ENCODE measurements at places on chromosomes 4 and X. TPM values are rescaled to one million over a fixed set of nuclear protein-coding genes. Genes with fewer than 3 reads are reported as not detected.
A peak's percentile ranks its signal among the peaks of the same experiment; 100 is the strongest.

Gene CFAP99
- polyA plus RNA-seq: 1.3 TPM

Gene COL4A6
- polyA plus RNA-seq: 11.2 TPM

Gene CCNB3
- 0.75 TPM for polyA plus RNA-seq

Gene SSX2B
- polyA plus RNA-seq: not detected

Gene HERC3
- polyA plus RNA-seq: 22.8 TPM

Gene ARMCX6
- 106 TPM for polyA plus RNA-seq

Gene STS
- 6.6 TPM for polyA plus RNA-seq

Gene ETDB
- polyA plus RNA-seq: not detected

Gene GJB1
- polyA plus RNA-seq: 5.0 TPM

Gene HAND2
- not detected for polyA plus RNA-seq

DNA sequence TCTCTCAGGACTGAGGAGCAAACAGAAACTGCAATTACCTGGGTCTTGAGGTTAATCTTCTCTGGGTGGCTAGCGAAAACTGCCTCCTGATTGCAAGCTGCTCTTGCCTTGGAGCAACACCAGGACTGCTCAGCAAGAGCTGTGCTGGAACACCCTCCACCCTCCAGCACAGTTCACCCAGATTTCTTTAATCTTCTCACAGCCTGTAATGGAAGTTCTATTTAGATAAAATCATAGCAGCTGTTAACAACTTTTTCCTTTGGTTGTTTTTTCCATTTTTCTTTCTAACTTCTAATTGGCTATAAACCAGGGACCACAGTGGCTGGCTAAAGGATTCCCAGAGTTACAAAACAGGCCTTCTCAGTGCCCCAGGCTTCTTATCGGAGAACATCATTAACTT, 36.3 kb downstream of the OPHN1 start:
- DNase-seq: no peak

GRCh38 chr4:43411226-43411625, 518.7 kb downstream of the GRXCR1 start:
- no peak for DNase-seq

GRCh38 chr4:155908187-155909139, 5.0 kb downstream of the TDO2 start:
- no peak for DNase-seq

DNA sequence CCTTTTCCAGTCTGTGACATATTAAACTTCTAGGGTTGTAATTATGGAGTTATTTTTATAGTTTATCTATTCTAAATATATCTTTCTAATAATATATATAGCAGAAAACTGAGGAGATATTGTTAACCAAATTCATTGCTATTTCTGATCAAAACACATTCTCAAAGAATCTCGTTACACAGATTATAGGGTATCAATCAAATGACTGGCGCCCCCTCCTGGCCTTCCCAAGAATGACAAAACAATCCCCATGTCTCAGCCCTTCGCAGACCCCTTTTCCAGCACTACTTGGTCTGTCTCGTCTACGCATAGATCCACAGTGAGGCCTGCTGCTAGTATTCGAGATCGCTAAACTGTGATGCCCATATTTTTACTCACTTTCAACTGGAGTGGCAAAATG, 209.3 kb downstream of the GPC3 start:
- DNase-seq: no peak

DNA sequence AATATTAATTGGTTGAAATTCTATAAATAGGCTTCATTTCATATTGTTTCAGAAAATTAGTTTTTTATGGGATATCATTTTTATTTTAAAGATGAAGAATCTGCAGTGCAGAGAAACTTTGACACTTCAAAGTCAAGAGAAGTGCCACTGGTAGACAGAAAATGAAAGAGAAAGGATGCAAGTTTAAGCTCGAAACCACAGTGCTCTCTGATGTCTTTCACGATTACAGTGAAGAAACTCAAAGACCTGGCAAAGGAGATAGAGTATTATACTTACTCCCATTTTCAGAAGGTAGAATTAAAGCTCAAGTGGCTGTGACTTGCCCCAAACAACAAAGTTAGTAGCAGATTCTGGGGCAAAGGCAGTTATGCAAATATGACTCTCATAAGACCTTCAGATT, 745.4 kb downstream of the TECRL start:
- no peak for DNase-seq

- DNase-seq: peak; percentile 67
Measured at GRCh38 chr4:178347111-178347510, 904.9 kb upstream of the AGA start.

GRCh38 chr4:74632634-74633033, 161.7 kb downstream of the BTC start:
- no peak for DNase-seq

DNA sequence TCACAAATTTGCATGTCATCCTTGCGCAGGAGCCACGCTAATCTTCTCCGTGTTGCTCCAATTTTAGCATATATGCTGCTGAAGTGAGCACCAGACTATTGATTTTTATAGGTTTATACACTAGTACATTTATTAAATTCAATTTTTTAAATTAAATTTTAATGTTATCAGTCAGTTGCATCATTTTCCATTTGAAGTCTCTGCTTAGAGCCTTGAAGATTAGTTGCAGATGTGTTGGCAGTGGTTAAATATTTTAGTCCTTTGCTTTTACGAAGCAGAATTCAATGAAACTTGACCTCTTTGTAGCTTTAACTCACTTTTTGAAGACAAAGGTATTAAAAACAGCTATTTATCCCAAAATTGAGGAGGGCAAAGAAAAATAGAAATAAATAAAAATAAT, 16.5 kb downstream of the TRAPPC11 start:
- DNase-seq: no peak

DNA sequence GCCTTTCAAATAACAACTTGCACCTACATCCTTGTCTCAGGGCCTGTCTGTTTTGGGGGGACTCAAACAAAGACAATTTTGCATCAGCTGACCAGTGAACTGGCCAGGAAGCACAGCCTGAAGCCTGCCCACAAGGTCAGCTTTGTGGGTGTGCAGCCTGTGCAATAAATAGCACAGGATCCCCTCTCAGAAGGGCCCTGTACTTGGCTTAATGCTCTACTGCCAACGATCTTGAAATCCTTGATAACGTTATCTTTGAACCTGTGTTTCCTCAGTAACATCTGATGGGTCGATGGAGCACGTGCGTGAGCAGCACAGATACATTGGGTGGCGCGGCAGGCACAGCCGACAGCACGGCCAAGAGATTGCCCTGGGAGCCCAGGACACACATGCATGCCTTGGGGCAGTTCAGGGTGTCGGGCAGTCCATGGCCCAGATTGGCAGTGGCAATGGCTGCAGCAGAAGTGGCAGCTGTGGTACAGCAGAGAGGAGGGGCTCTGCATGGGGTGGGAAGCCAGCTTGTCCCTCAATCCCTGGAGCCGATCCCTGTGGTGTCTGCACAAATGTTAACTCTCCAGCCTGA, 58.8 kb upstream of the ATP6AP2 start:
- DNase-seq: no peak

- no peak for DNase-seq
Measured at GRCh38 chr4:8144359-8144758, 14.3 kb downstream of the ABLIM2 start.

- no peak for DNase-seq
Measured at GRCh38 chr4:36388710-36389109, 107.3 kb downstream of the DTHD1 start.

GRCh38 chrX:118250445-118250844, 95.5 kb upstream of the WDR44 start:
- DNase-seq: no peak

DNA sequence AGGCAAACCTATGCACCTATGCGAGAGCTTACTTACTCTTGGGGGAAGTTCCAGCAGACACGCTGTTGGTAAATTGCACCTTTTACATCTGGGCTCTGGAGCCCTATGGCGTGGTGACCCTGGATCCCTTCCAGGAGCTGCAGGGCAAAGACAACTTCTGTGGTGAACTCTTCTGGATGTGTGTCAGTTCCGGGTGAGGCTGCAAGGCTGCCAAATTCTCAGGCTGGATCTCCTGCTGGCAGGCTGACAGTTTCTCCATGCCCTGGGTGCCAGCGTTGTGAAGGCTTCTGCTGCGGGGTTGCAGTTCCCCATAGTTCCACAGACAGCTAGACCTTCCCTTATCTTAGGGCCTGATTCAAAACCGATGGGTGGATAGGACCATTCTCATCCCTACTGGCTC, 37.9 kb downstream of the RAP2C start:
- DNase-seq: no peak

GRCh38 chrX:153766098-153766817, 2.2 kb downstream of the PLXNB3 start:
- DNase-seq: peak; percentile 49

DNA sequence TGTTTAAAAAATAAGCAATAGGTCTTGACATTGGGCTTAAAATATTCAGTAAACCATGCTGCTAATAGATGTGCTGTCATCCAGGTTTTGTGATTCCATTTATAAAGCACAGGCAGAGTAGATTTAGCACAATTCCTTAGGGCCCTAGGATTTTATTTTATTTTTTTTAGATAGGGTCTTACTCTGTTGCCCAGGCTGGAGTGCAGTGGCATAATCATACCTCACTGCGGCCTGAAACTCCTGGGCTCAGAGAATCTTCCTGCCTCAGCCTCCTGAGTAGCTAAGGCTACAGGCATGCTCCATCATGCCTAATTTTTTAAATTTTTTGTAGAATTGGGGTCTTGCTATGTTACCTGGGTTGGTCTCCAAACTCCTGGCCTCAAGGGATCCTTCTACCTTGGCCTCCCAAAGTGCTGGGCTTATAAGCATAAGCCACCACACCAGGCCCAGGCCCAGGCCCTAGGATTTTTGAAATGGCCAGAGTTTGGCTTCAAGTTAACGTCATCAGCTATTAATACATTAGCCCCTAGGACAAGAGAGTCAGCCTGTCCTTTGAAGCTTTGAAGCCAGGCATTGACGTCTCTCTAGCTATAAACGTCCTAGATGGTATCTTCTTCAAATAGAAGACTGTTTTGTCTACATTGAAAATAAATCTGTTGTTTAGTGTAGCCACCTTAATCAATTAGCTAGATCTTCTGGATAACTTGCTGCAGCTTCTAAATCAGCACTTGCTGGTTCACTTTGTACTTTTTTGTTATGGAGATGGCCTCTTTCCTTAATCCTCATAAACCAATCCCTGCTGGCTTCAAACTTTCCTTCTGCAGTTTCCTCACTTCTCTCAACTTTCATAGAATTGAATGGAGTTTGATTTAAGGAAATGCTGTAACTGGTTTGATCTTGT, 35.8 kb downstream of the EIF2S3 start:
- DNase-seq: no peak

DNA sequence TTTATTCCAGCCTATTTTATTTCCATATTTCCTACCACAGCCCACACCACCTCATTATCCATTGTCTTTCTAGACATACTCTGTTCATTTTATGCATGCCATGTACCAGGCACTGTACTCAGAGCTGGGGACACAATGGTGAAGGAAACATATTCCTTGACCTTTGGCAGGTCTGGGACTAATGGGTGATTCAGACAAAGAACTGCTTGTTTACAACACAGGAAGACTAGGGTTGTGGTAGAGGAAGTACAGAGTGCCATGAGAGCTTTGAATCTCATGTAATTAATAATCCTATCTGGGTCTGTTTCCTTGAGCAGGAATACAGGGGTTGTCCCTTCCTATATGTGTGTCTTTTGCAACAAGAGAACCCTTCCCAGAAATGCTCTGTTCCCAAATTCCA, 75.1 kb upstream of the NUDT10 start:
- DNase-seq: no peak

GRCh38 chr4:24470666-24471485, 113.5 kb downstream of the DHX15 start:
- DNase-seq: peak; percentile 68

- DNase-seq: no peak
Measured at GRCh38 chr4:118270492-118270891, 82.3 kb downstream of the PRSS12 start.

GRCh38 chr4:87975466-87975865, at the start of gene SPP1:
Gene SPP1 (plus strand): TSS chr4:87975714. CDS start chr4:87976896, 1,182 bp downstream.
- DNase-seq: peak; percentile 31

DNA sequence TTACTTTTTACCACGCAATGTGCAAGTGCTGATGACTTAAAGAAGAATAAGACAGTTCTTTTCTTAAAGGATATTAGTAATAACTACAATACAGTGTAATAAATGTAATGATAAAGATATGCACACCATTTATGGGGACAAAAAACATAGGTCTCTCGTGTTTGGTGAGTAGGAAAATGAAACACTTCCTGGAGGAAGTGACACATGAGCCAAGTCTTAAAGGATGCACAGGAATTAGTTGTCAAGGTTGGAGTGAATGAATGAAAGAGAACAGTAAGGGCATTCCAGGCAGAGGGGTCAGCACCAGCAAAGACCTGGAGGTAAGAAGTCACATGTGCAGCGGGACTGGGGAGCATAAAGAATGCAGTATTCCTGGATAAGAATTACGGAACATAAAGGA, 112.7 kb downstream of the SH3RF1 start:
- DNase-seq: no peak

DNA sequence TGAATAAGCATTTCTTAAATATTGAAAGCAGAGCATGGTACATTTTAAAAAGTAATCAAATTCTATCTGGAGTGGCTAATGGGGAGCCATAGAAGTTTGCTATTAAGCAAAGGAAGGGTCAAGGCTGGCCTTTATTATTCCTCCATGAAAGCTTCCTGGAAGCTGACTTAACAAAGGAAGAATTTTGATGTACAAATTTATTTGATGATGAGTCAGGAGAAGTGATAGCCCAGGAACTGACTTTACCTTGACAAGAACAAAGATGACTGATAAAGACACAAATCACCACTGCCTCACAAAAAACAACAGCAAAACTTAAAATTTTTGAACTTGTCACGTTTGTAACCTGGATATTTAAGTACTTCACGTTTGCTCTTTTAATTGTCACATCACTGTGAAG, 872.1 kb downstream of the PCDH7 start:
- DNase-seq: no peak

- DNase-seq: no peak
Measured at GRCh38 chrX:136272325-136272724, 21.1 kb upstream of the MAP7D3 start.

DNA sequence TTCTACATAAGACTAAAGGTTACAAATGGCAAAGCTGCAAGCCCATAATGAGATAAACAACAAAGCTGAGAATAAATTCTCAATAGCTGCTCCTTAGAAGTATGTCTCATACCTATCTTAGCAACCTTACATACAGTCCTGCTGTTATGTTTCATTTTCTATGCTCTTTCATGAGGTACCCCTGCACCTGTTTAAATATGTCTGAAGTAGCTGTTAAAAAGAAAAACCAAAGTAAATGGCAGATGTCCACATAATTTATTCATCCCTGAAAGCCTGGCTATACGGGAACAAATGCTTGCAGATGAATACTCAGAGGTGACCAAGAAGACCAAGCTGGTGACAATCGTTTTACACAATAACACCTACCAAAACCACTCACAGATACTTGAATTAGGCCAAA, 22.5 kb downstream of the PPA2 start:
- no peak for DNase-seq

- no peak for DNase-seq
Measured at GRCh38 chr4:67896421-67897065, 12.7 kb upstream of the TMPRSS11D start.

- no peak for DNase-seq
Measured at GRCh38 chr4:122946142-122946541, 23.7 kb upstream of the NUDT6 start.

DNA sequence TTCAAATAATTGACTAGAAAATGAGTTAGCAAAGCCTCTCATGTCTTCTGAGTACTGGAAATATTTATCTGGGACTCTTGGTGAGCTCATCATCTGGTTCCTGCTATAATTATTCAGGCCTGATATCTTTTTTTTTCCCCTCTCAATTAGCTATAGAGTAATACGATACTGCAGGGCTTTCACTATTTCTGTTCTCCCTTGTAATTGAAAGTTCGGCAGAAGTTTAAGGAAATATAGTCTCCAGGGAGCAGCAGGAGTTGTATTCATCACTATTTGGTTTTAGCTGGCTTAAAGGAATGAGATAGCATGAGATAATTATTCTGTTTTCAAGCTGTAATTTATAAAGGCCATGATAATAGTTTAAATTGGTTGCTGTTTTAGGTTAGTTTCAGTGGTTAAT, 378.6 kb upstream of the EPHA5 start:
- DNase-seq: no peak
